Activated T-helper 1 cell treated with Interleukin-2 at 50 U/mL for 16 hours (primary cell): ENCODE measurements at places on chromosomes 1 and 21.

GRCh38 chr1:7846656-7847055, 6.2 kb downstream of the UTS2 start:
- DNase-seq, result no peak

DNA sequence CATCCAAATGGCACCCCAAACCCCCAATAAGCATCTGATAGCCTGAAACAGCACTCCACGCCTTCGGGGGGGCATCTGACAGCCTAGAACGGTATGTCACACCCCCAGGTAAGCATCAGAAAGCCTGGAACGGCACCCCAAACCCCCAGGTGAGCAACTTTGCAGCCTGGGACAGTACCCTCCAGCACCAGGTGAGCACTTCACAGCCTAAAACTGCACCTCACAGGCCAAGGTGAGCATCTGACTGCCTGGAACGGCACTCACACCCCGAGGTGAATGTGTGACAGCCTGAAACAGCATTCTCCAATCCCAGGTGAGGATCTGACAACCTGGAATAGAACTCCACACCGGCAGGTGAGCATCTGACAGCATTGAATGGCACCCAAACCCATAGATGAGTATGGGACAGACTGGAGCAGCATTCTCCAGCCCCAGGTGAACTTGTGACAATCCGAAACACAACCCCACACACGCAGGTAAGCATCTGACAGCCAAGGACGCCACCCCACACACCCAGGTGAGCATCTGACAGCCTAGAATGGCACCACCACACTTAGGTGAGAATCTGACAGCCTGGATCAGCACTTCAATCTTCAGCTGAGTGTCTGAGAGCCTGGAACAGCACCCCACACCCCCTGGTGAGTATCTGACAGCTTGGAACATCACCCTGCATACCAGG, 18.3 kb upstream of the MMEL1 start:
- DNase-seq, result no peak

- no peak for DNase-seq
Observed at GRCh38 chr1:211893260-211893659, 62.7 kb upstream of the LPGAT1 start.

- DNase-seq, result no peak
Observed at GRCh38 chr1:114782476-114782875, 2.0 kb upstream of the SIKE1 start.

DNA sequence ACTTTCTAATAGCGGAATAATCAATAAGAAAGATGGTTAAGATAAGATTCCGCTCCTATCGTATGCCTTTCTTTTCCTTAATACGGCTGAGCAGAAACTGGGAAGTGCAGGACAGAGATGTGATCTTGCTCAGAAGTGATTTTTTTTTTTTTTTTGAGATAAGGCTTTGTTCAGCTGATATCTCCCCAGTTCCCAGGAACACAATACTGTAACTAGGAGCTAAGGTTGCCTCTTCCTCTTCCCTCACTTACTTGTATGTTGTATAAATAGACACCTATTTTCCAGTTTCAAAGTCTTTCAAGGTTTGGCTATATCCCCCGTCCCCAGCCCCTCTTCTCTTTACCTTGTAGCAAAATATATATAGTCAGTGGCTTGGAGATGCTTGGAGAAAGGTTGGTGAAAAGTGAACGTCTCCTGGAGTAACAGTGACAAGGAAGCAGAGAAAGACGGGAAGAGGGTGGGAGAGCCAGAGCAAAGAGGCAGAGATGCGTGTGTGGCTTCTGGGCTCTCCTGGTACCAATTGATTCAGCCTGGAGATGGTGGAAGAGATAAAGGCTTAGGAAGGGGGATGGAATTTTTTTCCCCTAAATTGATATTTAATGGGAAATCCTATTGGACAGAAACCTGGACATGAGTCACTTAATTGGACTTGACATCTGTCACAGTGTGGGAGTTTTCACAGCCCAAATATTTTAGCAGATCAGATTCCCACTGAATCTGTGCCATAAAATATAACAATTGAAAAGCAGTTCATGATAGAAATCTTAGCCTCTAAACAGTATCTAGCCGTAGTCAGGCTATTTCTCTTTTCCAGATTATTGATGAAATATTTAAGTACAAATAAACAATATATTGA, at the start of gene NHLH2:
TSS of gene NHLH2 (minus strand) at position 522 of the 856 bp plus-strand sequence. CDS start 2,754 bp downstream, outside the sequence.
- DNase-seq, result no peak

DNA sequence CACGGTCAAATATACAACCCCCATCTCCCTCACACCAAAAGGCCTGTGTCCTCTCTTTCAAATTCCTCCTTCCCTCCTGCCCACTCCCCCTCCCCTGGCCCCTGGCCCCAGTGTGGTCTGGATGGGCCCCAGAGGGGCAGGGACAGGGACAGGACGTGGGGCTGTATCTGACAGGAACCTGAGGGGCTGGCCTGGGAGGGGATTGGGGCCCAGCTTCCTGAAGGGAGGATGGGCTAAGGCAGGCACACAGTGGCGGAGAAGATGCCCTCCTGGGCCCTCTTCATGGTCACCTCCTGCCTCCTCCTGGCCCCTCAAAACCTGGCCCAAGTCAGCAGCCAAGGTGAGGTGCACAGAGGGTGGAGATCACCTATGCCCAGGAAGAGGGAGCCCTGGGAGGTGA, at the start of gene MPL:
TSS of gene MPL (plus strand) at position 231 of the 400 bp plus-strand sequence. CDS start at position 262, 31 bp downstream.
- DNase-seq, result no peak

GRCh38 chr1:29391362-29391880, 155.1 kb downstream of the PTPRU start:
- DNase-seq, result no peak

GRCh38 chr1:153928245-153928644, 5.5 kb upstream of the GATAD2B start:
- DNase-seq, result no peak

- no peak for DNase-seq
Observed at GRCh38 chr1:14538335-14538734, 60.1 kb upstream of the KAZN start.

- no peak for DNase-seq
Observed at GRCh38 chr1:53430779-53431178, 28.4 kb upstream of the DMRTB1 start.

DNA sequence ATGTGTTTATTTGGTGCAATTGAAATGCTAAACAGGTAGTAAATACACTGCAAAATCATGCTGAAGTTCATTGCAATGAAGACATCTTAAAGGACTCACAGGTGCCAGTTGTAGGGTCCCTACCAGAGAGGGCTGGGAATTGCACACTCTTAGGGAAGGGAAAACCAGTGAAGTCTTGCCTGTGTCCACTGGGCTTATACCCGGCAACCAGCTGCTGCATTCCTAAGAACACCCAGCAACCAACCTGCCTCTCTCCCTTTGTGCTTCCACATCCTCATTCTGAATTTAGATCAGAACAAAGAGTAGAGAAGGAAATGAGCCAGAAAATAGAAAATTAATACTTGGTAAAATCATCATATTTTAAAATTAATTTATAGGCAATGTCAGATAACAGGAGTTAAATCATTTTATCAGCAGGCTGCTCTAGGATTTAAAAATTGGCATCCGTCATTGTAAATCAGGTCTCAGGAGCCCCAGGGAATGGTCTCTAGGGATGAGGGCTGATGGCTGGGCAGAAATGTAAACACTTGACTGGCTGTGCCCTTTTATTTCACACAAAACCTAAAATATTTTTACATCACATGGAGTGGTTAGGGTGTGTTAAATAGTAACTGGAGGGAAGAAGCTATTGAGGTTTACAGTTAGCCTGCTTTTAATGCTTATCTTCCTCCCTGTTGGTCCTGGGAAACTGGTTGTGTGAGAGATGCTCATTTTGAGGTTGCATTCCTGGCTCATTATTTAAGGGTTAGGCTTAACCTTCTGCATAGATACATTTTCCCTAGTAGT, 31.3 kb downstream of the PTGFRN start:
- DNase-seq, result no peak
